ENCODE measurements at places on chromosomes 2 and 18. TPM values are rescaled to one million over a fixed set of nuclear protein-coding genes. Genes with fewer than 3 reads are reported as not detected.

Gene NR4A2
- total RNA-seq: 2.8 TPM

Gene CABLES1
- 5.7 TPM for total RNA-seq

Gene GLI2
- 4.7 TPM for total RNA-seq

Gene SMAD2
- total RNA-seq: 124 TPM

Gene TMEFF2
- 1.4 TPM for total RNA-seq

Gene GCG
- total RNA-seq: not detected

Gene CFC1
- total RNA-seq: not detected

Gene SPC25
- 2.0 TPM for total RNA-seq

DNA sequence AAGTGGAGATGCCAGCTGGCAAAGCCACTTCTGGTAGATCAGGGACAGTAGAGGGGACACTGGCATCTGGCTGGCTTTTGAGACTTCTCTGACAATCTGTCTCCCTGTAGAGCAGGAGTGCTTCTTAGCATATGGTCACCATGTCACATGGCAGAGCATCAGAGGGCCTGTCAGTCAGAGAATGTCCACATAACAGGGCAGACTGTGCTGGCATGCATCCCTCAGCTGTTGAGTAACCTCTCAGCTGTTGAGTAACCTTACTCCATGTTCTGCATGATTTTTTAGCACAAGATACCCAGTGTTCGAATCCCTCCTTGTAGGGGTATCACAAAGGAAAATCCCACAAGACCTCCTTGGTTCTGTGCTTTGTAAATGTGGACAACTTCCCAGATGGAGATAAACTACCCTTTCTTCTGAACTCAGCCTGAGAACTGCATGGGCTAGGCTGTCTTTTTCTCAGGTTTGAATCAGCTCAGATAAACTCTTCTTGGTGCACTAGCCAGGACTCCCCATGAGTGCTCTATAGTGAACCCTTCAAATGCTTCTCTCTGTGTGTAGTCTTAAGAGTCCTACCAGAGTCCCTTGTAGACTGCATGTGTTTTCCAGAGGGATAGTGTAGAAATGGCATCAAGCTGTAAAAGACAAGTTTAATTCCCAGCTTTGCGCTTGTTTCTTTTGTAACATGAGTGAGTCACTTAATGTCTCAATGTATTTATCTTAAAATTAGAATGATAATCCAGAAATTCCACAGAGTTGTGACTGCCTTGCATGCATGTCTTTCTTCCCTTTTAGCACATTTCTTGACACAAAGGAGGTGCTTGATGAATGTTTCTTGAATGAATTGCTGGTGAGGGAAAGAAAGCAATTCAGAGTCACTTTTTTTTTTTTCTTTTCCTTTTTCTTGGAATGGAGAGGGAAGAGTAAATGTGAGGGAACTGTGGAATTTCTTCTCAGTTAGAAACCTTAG lies 442.3 kb upstream of the HNMT start:
- no peaks in the 10 kb centered on the region for H3K27me3 ChIP-seq
- no peak for DNase-seq
- no peaks in the 10 kb centered on the region for H3K4me1 ChIP-seq
- no peaks in the 10 kb centered on the region for H3K36me3 ChIP-seq
- no peak overlapping the region for H3K4me3 ChIP-seq

- H3K36me3 ChIP-seq: no peaks in the 10 kb centered on the region
- no peak for DNase-seq
- no peaks in the 10 kb centered on the region for H3K27me3 ChIP-seq
- H3K4me1 ChIP-seq: no peaks in the 10 kb centered on the region
- H3K4me3 ChIP-seq: no peak overlapping the region
Measured at GRCh38 chr2:230335864-230336506, 9.0 kb downstream of the SP140L start.

GRCh38 chr2:127636248-127637235 lies 9.4 kb upstream of the GPR17 start:
- H3K27me3 ChIP-seq: no peaks in the 10 kb centered on the region
- H3K4me1 ChIP-seq: peaks cover 14% of the 10 kb centered on the region
- peaks cover 2% of the 10 kb centered on the region for H3K36me3 ChIP-seq
- H3K4me3 ChIP-seq: no peak overlapping the region

DNA sequence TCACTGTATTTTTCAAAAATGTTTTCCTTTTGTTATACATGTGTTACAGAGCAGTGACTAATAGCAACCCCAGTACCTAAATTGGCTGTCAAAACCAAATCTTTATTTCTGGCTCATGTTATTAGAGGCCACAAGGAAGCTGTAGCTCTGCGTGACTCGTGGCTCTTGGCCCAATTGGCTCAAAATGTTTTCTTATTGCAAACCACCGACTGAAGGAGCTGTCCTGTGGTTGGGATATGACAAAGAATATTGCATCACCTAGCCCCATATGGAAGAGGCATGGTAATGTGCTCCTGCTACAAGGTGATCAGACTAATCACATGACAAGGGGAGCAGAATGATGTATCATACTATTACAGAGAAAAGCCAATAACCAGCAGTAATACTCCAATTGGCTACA lies 1058.5 kb downstream of the CBLN2 start:
- no peak for DNase-seq
- H3K27ac ChIP-seq: no peak overlapping the region
- H3K4me3 ChIP-seq: no peak overlapping the region
- H3K27me3 ChIP-seq: no peaks in the 10 kb centered on the region
- no peaks in the 10 kb centered on the region for H3K36me3 ChIP-seq

DNA sequence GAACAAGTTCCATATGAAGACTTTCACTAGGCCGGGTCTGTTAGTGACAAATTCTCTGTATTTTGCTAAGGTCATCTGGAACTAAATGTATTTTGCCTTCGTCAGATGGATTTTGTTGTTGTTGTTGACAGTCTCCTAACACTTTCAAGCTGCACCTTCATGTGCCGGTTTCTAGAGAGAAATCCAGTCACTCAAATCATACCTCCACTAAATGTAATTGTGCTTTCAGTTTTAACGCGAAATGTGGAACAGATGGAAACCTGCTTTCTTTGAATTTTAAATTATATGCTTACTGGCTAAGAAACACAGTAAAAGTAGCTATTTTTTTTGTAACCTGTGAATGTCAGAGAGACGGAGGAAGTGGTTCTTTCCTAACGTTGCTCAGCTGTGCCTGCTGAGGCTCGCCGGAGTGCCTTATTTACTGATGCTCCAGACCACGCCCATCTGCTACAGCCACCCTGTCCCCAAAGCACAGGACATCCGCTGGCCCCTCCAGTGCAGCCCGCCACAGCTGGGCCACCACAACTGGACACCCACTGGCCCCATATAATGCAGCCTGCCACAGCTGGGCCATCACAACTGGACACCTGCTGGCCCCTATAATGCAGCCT lies 134.7 kb downstream of the PXDN start:
- no peaks in the 10 kb centered on the region for H3K36me3 ChIP-seq
- no peak for DNase-seq
- 0 out of 2 replicates have a peak, but pooled peaks cover 2% of the 10 kb centered on the region for H3K27me3 ChIP-seq

DNA sequence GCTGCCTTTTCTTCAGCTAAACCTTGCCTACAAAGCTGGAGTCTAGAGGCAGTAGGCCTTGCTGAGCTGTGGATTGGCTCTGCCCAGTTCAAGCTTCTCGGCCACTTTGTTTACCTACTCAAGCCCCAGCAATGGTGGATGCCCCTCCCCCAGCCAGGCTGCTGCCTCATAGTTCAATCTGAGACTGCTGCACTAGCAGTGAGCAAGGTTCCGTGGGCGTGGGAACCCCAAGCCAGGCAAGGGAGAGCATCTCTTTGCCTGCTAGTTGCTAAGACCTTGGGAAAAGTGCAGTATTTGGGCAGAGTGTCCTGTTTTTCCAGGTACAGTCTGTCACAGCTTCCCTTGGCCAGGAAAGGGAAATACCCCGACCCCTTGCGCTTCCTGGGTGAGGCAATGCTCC lies 68.9 kb downstream of the VAPA start:
- H3K4me1 ChIP-seq: peaks cover 2% of the 10 kb centered on the region
- H3K4me3 ChIP-seq: no peak overlapping the region
- DNase-seq: peak; percentile 65
- H3K36me3 ChIP-seq: no peaks in the 10 kb centered on the region
- H3K27ac ChIP-seq: no peak overlapping the region

DNA sequence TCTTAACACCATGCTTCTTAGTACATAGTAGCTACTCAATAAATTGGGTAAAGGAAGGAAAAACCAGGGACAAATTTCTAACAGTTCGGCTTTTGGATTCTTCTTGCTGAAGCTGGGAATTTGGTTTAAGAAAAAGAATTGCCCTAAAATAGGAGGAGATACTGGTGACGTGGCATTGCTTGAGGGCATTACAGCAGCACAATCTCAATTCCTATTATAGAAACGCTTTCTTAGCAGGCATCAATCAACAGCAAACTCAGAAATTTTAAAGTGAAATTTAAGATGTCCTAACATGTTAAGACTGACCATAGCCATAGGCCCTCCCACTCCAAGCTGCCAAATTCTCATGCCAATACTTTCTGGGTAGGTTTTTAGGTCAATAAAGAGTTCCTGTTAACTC lies 169.5 kb downstream of the SRBD1 start:
- peaks cover 2% of the 10 kb centered on the region for H3K4me1 ChIP-seq
- no peak for DNase-seq
- H3K36me3 ChIP-seq: no peaks in the 10 kb centered on the region
- H3K27ac ChIP-seq: no peak overlapping the region

- H3K36me3 ChIP-seq: no peaks in the 10 kb centered on the region
- H3K4me1 ChIP-seq: no peaks in the 10 kb centered on the region
- no peak overlapping the region for H3K4me3 ChIP-seq
- H3K27ac ChIP-seq: no peak overlapping the region
Measured at GRCh38 chr2:163649080-163649479, 86.7 kb downstream of the FIGN start.

DNA sequence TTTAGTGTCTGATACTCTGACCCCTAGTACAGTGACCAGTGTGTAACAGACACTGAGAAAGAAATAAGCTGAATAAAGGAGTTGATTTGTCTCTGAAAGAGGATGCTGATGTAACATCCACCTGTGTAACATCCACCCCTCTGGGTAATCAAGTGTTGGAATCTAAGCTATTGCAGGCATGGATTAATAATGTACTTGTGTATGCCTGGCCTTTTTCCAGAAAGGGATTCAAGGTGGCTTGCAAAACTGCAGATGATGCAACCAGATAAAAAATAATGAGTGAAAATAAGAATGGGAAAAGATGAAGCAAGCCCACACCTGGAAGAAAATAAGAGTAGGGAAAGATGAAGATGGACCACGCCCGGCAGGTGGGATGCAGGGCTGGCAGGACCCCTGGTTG lies 48.2 kb upstream of the FOXI3 start:
- H3K4me1 ChIP-seq: no peaks in the 10 kb centered on the region
- H3K27ac ChIP-seq: no peak overlapping the region
- H3K27me3 ChIP-seq: no peaks in the 10 kb centered on the region
- no peaks in the 10 kb centered on the region for H3K36me3 ChIP-seq

GRCh38 chr2:152924722-152925121 lies 206.3 kb downstream of the ARL6IP6 start:
- no peaks in the 10 kb centered on the region for H3K27me3 ChIP-seq
- H3K27ac ChIP-seq: no peak overlapping the region
- H3K36me3 ChIP-seq: no peaks in the 10 kb centered on the region
- no peaks in the 10 kb centered on the region for H3K4me1 ChIP-seq
- DNase-seq: no peak

DNA sequence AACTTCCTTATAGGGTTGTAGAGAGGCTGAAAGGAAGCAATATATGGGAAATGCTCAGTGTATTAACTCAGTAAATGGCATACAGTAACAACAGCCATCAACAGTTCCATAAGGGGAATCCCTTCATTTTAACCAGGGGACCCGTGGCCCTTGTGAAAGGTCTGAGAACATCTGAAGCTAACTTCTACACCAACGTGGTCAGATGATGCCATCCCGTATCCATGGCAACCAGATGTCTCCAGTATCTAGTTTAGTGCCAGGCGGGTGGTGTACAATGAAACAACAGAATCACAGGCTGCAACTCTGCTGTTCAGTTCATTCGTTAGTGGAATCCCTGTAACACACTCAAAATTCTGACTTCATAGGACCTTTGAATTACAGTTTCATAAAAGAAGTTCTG lies 162.3 kb downstream of the TGIF1 start:
- DNase-seq: no peak
- H3K36me3 ChIP-seq: no peaks in the 10 kb centered on the region
- H3K27me3 ChIP-seq: no peaks in the 10 kb centered on the region
- no peak overlapping the region for H3K27ac ChIP-seq
- peaks cover 17% of the 10 kb centered on the region for H3K4me1 ChIP-seq

GRCh38 chr2:16625759-16626158 lies 39.9 kb downstream of the CYRIA start:
- H3K27me3 ChIP-seq: no peaks in the 10 kb centered on the region
- no peak overlapping the region for H3K27ac ChIP-seq
- DNase-seq: no peak

DNA sequence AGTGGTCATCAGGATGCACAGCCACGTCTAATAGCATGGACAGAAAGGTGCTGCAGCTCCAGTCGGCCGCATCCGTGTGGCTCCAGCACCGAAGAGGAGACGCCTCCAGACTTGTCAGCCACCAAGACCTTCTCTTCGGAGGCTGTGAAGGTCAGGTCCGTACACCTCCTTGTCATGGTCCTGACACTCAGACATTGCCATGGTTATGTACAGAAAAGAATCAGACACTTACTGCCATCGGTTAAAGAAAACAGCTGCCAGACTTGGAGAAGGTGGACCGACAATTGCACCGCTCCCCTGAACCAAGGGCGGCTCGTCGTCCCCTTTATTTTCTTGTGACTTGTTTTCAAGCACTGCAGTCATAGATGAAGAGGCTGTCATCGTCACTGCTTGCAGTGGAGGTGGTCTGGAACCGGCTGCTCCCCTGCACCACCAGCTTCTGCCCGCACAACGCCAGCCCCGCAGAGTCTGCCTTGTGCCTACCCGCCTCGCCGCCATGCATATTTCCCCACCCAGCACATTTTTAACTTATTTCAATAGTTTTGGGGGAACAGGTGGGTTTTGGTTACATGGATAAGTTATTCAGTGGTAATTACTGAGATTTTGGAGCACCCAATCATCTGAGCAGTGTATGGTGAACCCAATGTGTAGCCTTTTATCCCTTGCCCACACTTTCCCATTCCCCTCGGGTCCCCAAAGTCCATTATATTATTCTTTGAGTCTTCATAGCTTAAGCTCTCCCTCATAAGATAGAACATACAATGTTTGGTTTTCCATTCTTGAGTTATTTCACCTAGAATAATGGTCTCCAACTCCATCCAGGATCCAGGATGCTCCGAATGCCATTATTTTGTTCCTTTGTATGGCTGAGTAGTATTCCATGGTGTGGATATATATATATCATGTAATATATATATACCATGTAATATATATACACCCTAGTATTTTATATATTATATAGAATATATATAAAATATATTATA lies 18.1 kb downstream of the FBXO48 start:
- no peak overlapping the region for H3K27ac ChIP-seq
- H3K4me3 ChIP-seq: no peak overlapping the region
- no peak for DNase-seq
- no peaks in the 10 kb centered on the region for H3K4me1 ChIP-seq
- H3K27me3 ChIP-seq: peaks cover 9% of the 10 kb centered on the region

Data from IMR-90 (cell line).